ENCODE measurements at places on chromosomes 7 and 10.

GRCh38 chr10:114943000-114943399 lies 5.0 kb downstream of the TRUB1 start:
- DNase-seq = no peak

GRCh38 chr7:98618786-98619185 lies 1.7 kb downstream of the NPTX2 start:
- DNase-seq = no peak

- DNase-seq = no peak
Observed at GRCh38 chr7:32250003-32250402, 179.8 kb upstream of the PDE1C start.

DNA sequence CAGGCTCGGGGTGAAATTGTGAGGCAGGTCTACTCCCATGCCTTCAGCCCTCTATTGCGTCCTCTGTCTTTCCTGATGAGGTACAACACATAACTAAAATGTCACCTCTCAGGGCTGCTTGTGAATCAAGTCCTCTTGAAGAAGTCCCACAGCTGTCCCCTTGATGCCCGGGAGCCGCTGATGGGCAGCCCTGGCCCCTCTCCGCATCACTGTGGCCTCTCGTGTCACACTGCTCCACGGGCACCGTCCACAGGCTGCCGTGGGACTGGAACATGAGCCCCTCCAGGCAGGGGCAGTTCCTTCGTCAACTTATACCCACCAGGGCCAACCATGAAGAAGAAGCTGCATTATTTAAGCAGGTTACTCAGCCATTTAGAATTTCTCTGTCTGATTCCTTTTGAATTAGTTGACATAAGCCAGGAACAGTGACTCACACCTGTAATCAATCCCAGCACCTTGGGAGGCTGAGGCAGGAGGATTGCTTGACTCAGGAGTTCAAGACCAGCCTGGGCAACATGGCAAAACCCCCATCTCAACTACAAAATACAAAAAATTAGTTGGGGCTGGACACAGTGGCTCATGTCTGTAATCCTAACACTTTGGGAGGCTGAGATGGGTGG lies 58.5 kb upstream of the UBE3C start:
- no peak for DNase-seq

- DNase-seq = no peak
Observed at GRCh38 chr7:127986581-127987521, 44.4 kb downstream of the LRRC4 start.

Measured in stimulated activated CD8-positive, alpha-beta memory T cell treated with anti-CD3 and anti-CD28 coated beads, Interleukin-15, amount 100 ng/mL, for 24 hours (primary cell).